ENCODE measurements at places on chromosomes 1 and 21. TPM values are rescaled to one million over a fixed set of nuclear protein-coding genes. Genes with fewer than 3 reads are reported as not detected.
A peak's percentile ranks its signal among the peaks of the same experiment; 100 is the strongest.

- no peak for DNase-seq
These were observed 87.5 kb downstream of the DDX20 start for GRCh38 chr1:111843177-111843576.

DNA sequence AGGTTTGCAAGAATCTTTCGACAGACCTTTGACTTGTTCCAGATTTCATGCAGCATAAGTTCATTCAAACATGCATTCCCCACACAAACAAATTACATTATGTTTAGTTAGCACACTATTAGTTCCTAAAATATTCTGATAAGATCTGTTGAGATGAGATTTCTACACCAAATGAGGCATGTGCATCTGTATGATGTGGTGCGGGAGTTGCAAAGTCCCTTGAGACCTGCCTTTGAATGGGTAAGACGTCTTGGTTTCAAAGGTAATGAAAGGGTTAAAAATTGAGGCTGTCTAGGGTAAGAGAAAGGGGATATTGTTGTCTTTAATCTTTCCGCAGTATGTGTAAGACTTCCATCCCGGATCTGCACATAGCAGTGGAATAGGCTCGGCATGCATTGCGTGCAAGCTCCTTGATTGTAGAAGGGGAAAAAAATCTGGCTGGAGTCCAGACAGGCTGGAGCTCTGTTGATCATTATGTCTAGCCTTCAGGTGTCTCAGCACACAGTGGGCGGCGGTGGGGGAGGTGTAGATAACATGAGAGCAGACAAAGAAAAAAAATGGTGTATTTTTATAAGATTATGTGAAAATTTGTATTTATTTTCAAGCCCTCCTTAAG, 296.6 kb downstream of the PTPRC start:
- DNase-seq = peak; percentile 81

DNA sequence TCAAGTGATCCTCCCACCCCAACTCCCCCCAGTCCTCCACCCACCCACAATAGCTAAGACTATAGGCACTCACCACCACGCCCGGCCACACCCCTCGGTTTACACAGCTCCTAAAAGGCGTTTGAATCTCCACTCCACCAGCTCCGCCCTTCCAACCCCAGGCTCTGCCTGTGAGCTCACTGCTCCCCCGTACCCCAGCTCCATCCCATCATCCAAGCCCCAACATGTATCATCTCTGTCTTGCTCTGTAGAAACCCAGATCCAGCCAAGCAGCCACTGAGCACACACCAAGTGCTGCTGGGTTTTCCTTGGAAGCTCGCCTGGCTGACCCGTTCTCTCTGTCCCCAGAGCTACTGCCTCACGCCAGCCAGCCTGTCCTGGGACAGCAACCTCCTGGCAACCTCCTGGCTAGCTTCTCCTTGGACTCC, 12.0 kb upstream of the S100A2 start:
- no peak for DNase-seq

DNA sequence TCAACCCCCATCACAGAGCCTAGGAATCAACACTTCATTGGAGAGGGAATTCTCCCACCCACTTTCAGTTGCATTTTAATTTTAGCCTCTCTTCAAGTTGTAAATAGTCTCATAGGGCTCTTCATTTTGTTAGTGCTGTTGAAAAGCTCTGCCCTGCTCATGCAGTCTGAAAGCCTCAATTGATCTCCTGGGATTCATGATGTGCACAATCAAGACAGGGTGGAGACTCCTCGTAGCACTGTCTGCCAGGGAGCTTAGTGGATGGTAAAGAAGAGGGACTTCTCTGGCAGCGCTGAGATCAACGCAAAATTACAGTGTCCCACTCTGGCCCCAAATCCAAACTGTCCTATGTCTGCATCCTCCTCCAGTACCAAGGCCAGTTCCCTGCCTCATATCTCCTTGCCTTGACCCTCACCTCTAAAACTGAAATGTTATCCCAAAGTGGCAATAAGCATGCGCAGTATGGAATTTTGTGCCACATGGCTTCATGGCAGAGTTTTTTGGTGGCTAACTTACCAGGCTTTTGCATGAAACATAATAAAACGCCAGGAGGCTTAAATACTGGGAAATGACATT, 282.2 kb downstream of the CACNA1E start:
- DNase-seq = no peak

DNA sequence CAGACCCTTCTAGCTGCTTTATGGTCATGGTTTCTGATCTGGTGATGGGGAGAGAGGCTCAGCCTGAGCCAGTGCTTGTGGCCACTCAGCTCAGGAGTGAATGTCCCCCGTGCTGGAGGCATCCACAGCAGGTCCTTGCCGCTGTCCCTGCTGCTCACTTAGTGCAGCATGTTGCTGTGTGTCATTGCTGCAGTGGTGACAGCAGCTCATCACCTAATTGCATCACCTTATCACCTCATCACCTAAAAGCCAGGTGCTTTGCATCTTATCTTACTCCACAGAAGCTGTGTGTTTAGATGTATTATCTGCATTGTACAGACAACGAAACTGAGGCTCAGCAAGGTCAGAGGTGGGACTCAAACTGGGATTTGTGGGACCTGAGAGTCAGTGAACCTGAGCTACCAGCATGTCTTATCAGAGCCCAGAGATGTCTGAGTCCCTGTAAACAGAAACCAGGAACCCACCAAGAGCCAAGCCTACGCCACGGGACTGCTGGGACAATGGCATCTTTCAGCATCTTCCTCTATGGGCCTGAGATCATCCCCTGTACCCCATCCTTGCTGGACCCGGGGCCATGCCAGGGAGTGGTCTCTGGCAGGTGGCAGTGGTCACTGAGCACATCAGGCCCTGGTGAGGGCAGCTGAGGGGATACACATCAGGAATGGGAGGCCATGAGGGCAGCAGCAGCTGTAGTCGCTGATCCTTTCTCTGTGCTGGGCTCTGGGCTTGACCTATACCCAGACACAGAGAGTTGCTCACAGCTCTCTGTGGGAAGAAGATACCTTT, 6.5 kb downstream of the PODN start:
- DNase-seq = no peak

Gene SYTL1
- 1.6 TPM for polyA plus RNA-seq

Gene JAM2
- 63.2 TPM for polyA plus RNA-seq

DNA sequence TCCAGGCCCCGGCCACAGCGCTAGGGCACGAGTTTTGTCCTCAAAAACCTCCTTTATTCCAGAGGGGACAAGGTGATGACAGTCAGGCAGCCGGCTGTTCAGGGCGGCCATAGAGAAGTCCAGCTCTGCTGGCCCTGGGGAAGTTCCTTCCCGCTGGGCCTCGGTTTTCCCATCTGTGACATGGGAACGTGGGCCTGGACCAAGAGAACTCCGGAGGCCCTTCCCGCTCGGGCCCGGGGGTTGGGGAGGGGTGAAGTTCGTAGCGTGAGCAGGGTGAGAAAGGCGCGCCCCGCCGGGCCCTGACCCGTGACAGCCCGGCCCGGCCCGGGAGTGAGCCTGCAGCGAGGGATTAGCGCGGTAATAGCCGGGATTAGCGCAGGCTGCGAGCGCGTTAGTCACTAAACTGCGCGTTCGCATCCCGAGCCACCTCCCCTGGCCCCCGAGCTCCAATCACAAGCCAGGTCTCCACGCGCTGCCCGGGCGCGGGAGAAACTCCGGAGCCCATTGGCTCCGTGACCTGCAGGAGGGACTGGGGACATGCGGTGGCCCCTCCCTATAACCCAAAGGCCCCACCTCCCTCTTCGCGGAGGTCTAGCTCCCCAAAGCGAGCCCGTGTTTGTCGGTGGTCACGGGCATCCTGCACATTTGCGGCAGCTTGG, 29.8 kb upstream of the PADI2 start:
- DNase-seq = no peak

GRCh38 chr1:235366286-235366685, 941 bp upstream of the TBCE start:
- no peak for DNase-seq

Gene MPL
- polyA plus RNA-seq = 0.64 TPM

GRCh38 chr1:43651902-43652301, 2.0 kb downstream of the KDM4A start:
- no peak for DNase-seq

DNA sequence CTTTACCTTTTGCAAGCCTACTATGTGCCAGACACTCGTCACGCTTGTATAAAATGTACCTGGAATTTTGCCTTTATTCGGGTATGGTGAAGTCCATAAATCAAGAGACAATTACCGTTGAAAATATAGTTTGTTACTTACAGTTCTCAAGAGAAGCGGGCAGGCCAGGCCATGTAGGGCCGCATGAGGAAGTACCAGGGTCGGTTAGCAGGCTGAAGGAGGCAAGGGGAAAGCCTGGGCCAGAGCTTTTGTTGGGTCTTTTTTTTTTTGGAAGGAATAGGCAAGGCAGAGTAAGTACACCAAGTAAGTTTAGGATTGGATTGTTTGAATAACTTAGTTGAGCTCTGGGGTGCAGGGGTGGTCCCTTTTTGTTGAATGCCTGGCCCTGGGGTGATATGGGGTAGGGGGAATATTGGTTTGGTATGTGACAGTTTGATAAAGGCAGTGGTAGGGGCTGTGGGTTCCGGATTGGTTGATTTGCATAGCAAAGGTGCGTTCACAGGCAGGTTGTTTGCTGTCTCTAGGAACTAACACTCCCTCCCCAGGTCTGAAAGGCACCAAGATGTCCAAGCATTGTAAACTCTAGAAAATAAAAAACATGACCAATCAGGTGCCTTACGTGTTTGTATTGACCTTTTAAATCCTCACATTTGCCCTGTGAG, 80.7 kb downstream of the KAZN start:
- DNase-seq = no peak
